ENCODE measurements at places on chromosomes 7 and 10.
A peak's percentile ranks its signal among the peaks of the same experiment; 100 is the strongest.

DNA sequence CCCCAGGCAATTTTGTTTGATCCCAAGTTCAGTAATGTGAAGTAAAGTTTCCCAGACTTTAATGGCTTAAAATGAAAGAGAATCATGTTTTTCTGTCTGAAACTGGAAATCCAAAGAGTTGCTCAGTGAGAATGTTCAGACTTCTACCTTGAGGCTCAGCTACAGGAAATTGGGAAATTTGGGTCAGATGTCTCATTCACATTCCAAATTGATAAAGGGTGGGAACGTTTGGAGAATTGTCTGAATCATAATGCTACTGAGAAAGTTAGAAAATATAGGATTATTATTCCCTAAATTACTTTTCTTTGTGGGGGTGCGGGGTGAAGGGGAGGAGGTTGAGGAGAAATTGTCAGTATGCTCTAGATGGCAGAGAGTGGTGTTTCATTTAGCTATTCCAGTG lies 773.9 kb downstream of the LRMDA start:
- no peak for DNase-seq

DNA sequence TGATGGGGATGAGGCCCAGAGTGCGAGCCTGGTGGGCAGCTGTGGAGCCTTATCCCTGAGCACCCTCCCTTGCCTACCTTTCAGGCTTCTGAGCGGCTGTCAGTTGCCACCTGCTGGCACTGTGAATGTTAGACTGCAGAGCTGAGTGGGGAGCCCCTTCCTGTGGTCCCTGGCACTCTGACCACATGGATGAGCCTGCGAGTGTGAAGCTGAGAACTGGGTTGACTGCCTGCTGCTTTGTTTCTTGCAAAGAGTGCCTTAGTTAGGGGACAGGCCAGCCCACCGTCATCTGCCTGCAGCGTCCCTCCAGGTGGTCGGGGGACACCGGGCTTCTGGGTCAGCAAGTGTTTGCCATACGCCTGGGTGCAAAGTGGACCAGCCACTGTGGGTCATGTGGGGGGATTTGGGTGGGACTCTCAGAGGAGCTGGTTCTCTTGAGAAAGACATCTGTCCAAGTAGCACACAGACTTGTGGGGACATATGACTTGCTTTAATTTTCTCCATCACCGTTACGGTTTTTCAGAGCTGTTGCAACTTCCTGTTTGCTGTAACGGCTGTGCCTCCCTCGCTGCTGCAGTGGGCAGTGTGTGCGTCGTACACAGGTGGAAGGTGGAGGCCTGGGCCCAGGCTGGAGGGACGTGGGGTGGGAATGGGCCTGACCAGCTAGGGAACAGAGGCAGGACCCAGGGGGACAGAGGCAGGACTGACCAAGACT lies 13.7 kb downstream of the INPP5A start:
- no peak for DNase-seq

DNA sequence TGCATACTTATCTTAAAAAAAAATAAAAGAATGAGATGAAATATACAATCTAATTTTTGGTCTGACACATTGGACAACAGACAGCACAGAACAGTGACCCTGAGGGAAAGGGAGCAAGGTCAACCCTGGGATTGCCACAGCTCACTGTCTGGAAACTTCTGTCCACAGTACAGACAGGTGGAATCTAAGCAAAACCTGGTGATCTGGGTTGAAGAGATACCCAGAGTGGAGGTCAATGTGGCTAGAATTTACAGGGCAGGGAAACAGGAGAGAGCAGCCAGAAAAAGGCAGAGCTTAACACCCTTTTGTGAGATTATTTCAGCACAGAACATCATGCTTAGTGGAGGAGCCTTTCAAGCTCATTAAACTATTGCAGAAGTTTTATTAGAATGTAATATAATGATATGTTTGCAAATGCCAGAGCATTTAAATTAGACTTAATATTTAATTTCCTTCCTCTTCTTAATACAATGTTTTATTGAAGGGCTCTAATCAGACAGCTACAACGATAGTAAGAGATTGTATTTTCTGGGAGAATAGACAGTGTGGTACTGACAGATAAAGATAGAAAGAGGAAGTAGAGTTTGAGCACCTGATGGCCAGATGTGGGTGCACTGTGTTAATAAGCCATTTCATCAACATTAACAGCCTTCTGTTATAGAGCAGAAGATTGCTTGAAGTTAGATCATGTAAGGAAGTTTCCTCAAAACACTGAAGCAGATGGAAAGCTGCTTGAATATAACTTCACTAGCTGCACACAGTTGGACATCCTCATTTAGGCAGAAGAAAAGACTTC lies 309.4 kb downstream of the HGF start:
- DNase-seq, result peak; percentile 37

DNA sequence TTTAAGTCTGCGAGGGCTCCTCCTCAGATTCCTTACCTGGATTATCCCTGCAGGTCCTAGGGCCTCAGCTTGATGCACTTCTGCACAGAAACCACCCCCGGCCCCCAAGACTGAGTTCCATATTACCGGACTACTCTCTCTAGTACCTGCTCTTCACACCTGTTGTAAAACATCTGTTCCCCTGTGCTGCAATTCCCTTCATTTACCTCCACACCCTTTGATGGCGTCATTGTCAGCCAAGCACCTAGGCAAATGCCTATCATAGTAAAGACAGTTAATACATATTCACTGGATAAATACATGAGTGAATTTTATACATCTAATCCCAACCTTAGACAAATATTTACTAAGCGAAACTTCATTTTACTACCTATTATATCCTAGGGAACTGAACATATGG lies 275.5 kb downstream of the PLXDC2 start:
- DNase-seq, result no peak

Measured in bone marrow (tissue), 2 donors.